ENCODE measurements at places on chromosomes 12 and 14. TPM values are rescaled to one million over a fixed set of nuclear protein-coding genes. Genes with fewer than 3 reads are reported as not detected.

COQ10A gene
- total RNA-seq = 19.6 TPM

LRP1-AS gene
- total RNA-seq = not detected

PIWIL1 gene
- total RNA-seq = not detected

HHIPL1 gene
- total RNA-seq = not detected

CALM1 gene
- 788 TPM for total RNA-seq

- no peak overlapping the region for H3K4me3 ChIP-seq
- no peaks in the 10 kb centered on the region for H3K36me3 ChIP-seq
- H3K4me1 ChIP-seq = no peaks in the 10 kb centered on the region
- peaks cover 2% of the 10 kb centered on the region for H3K27me3 ChIP-seq
- H3K27ac ChIP-seq = no peak overlapping the region
- DNase-seq = no peak
Measured at GRCh38 chr12:79673354-79673753, 17.4 kb downstream of the PAWR start.

DNA sequence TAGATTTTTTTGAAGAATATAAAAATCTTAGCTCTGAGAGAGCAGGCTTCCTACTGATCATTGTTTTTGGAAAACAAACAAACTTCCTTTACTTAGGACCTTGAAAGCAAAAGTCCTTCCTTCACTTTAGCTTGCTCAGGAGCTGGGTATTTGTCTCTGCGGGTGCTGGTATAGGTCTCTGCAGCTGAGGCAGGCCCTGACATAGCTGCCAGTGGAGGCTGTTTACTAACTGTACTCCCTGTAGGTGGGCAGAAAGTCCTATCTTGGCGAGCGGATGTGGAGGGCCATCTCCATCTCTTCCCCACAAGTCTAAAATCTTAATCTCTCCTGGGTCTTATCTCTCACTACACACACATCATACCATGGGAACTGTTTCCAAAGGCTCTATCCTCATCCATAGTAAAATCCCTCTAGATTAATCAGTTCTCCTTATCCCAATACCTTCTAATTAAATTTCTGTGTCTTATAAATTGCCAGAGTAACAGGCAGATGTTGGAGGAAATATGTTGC lies 4.1 kb upstream of the MIA2 start:
- peaks cover 58% of the 10 kb centered on the region for H3K4me1 ChIP-seq
- H3K27ac ChIP-seq = peak overlapping the region; percentile 95
- DNase-seq = peak; percentile 37
- no peaks in the 10 kb centered on the region for H3K27me3 ChIP-seq
- H3K4me3 ChIP-seq = peak overlapping the region; percentile 9

- H3K4me3 ChIP-seq = no peak overlapping the region
- peaks cover 2% of the 10 kb centered on the region for H3K4me1 ChIP-seq
- no peaks in the 10 kb centered on the region for H3K36me3 ChIP-seq
- DNase-seq = no peak
- H3K27ac ChIP-seq = no peak overlapping the region
Measured at GRCh38 chr12:40034156-40034555, 71.7 kb downstream of the SLC2A13 start.

DNA sequence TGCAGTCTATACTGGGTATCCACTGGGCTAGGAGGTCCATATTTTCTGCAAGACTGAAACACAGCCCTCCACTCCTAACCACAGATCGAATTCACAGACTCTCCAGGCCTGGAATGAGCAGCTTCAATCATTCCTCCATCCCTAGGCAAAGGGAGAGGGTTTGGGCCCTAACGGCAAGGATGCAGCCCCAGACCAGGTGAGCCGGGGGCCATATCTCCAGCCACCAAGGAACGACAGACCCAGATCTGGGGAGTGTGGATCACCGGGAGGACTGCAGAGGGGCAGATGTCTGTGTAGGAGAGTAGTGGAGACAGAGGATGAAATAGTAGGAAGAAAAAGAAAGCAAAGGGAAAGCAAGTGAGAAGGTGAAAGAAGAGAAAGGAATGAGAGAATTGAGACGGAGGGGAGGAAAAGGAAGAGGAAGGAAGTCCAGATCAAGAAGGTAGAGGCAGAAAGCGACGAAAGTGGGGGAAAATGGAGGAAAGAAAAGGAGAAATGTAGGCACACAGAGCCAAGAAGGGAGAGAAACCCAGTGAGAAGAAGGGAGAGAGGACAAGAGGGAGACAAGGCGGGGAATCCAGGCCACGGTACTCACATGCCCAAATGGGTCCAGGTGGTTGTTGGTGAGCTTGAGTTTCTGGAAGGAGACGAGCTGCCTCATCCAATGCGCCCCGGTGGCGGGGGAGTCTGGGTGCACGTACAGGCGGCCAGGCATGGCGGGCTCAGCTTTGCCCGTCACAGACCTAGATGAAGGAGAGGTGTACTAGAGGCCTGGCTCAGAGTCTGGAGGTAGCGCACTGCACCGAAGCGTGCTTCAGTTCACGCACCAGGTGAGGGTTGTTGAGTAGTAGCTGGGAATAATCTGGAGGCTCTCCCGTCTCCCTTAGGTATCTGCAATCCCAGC lies 7.7 kb downstream of the TBX5 start:
- peak overlapping the region; percentile 27 for H3K27ac ChIP-seq
- peaks cover 87% of the 10 kb centered on the region for H3K27me3 ChIP-seq
- H3K36me3 ChIP-seq = peaks cover 2% of the 10 kb centered on the region
- H3K4me3 ChIP-seq = no peak overlapping the region
- no peak for DNase-seq

DNA sequence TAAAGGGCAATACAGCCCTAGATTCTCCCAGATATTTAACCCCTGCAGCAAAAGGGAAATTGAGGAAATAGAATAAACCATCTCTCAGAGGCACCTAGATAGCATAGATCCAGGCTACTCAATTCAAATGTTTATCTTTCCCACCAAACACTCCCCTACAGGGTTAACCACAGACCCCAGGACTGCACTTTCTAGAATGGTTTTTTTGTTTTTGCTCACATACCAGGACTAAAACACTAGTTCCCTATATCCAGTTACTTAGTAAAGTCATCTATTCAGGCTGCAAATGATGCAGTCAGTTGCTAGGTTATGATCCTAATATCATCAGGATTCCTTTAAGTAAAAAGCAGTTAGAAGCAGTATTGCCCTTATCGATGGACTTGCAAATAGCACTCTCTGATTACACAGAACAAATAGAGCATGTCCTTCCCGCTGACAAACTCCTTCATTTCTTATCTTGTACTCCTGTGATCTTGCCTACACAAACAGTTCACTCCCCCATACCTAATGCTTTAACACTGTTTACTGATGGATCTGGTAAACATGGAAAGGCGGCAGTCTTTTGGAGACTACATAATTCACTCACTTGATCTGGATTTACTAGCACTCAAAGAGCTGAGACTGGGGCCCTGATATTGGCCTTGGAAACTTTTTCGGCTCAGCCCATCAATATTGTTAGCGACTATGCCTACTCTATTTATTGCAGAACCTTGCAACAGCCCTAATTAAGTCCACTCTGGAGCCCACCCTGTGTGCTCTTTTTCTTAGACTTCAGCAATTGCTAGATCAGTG lies 257.2 kb upstream of the DIO2 start:
- no peak overlapping the region for H3K4me3 ChIP-seq
- DNase-seq = no peak
- no peaks in the 10 kb centered on the region for H3K27me3 ChIP-seq
- H3K36me3 ChIP-seq = no peaks in the 10 kb centered on the region
- H3K4me1 ChIP-seq = no peaks in the 10 kb centered on the region
- H3K27ac ChIP-seq = no peak overlapping the region

DNA sequence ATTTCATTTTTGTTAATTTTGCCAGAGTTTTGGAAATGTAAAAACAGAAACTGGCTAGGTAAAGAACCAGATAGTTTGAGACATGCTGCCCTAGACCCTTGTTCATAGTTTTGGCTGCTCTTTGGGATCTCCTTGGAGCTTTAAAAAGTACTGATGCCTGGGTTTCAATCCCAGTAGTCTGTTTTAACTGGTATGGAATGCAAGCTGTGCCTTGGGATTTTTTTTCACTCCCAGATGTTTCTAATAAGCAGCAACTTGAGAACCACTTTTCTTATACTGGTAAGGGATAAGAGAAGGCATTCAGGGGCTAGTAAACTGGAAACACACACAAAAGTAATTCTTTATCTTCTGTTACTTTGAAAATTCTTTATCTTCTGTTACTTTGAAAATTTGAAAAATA lies 18.8 kb downstream of the SLC35F4 start:
- DNase-seq = no peak
- no peak overlapping the region for H3K27ac ChIP-seq
- no peaks in the 10 kb centered on the region for H3K27me3 ChIP-seq
- no peak overlapping the region for H3K4me3 ChIP-seq
- H3K36me3 ChIP-seq = no peaks in the 10 kb centered on the region
- no peaks in the 10 kb centered on the region for H3K4me1 ChIP-seq

DNA sequence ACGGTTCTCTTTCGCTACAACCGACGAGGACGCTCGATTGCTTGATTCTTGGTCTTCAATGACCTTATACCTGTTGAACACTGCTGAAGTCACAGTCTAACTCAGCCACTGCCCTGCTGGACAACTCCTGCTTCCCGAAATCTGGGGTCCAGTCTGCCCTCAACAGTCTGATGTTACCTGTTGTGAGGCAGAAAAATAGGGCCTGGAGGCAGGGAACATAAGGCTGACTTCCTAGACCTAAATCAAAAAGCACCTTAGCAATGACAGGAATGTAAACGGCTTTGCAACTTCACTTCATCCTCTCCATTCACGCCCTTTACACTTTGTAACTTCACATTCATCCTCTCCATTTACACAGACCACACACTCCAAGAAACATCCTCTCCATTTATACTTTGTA lies 597 bp upstream of the GLTP start:
- no peak for DNase-seq
- peak overlapping the region; percentile 79 for H3K4me3 ChIP-seq
- H3K27ac ChIP-seq = peak overlapping the region; percentile 70
- peaks cover 20% of the 10 kb centered on the region for H3K27me3 ChIP-seq
- H3K36me3 ChIP-seq = no peaks in the 10 kb centered on the region

DNA sequence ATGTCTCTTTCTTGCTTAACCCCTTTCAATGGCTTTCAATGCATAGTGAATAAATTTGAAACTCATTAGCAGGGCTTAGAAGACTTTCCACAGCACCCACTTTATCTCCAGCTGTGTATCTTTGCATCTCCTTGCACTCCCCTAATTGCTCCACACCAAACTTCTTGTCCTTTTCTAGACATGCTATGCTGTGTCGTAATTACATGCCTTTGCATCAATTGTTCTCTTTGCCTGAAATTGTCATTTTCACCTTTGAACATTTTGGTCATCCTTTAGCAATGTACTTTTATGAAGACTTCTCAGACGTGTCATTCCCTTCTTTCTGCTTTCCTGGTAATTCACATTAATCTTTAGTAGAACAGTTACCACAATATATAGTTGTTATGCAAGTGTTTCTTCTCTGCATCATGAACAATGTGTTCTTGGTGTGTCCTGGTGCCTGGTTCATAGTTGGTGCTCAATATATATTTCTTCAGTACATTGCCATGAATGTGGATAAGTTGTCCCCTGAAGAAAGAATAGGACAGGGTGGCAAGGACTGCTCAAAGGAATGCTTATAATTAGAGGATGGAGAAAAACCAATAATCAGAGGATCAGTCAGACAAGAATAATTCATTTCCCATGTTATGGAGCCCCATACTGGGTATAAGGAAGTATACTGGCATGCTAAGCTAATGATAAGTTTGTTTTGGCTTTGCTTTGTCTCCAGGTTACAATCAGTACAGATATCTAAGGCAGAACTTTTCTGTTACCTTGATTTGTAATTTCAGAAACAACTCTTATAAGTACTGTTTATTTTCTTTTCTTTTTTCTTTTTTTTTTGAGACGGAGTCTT lies 27.2 kb downstream of the ARF6 start:
- peaks cover 12% of the 10 kb centered on the region for H3K4me1 ChIP-seq
- H3K27me3 ChIP-seq = no peaks in the 10 kb centered on the region
- no peak overlapping the region for H3K4me3 ChIP-seq
- no peaks in the 10 kb centered on the region for H3K36me3 ChIP-seq
- H3K27ac ChIP-seq = no peak overlapping the region

DNA sequence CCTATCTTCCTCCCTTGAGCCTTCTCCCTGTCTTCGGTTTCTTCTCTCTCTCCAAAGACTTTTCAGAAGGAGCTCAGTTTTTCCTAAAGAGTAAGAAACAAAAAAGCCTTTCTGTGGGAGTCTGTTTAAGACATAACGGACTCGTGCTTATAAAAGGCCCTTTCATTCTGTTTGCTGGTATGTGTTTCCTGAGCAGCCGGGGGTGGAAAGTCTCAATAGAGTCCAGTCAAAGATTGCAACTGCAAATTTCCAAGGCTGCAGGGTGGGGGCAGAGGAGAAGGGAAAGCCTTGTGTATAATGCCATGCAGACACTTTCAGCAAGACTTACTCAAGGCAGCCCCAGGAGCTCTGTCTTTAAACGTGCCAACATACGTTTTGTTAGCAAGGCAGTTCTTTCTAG lies 62.2 kb downstream of the GNG2 start:
- H3K27me3 ChIP-seq = no peaks in the 10 kb centered on the region
- no peak overlapping the region for H3K27ac ChIP-seq
- no peak overlapping the region for H3K4me3 ChIP-seq

- H3K27me3 ChIP-seq = peaks cover 61% of the 10 kb centered on the region
- H3K27ac ChIP-seq = no peak within 1 kb of the TSS
- H3K4me1 ChIP-seq = peaks cover 17% of the 10 kb centered on the region
- DNase-seq = no peak
- peaks cover 2% of the 10 kb centered on the region for H3K36me3 ChIP-seq
Measured at GRCh38 chr14:38207736-38208617, at the start of gene SSTR1. Gene SSTR1 (plus strand): TSS chr14:38207904. CDS start chr14:38209390, 1,486 bp downstream.

DNA sequence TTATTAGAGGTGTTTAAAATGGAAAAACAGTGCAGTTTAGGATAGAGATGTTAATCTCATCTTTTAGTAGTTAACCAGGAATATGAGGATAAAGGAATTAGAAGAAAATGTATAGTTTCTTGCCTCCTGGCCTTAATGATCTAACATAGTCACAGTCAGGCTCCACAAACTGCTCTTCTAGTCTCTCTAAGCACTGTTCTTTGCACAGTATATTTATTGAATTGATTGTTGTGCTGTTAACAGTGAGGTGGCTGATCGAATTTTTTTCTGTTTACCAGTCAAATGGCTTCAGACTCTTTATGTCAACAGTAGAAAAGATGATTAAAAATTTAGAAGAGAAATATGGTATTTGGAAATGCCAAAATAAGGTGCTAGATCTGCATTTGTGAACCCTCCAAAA lies 37.8 kb downstream of the ATF7IP start:
- peak overlapping the region; percentile 38 for H3K4me3 ChIP-seq
- peak overlapping the region; percentile 75 for H3K27ac ChIP-seq
- peaks cover 73% of the 10 kb centered on the region for H3K4me1 ChIP-seq
- H3K27me3 ChIP-seq = no peaks in the 10 kb centered on the region
- no peak for DNase-seq
